ENCODE measurements at places on chromosomes 13 and 19. TPM values are rescaled to one million over a fixed set of nuclear protein-coding genes. Genes with fewer than 3 reads are reported as not detected.

The CGB8 gene
- total RNA-seq, result not detected

The A1BG gene
- 6.0 TPM for total RNA-seq

The KCNJ14 gene
- 0.36 TPM for total RNA-seq

The CEACAM8 gene
- not detected for total RNA-seq

The NAPA gene
- total RNA-seq, result 48.9 TPM

The ZNF180 gene
- 7.3 TPM for total RNA-seq

The SCN1B gene
- 7.6 TPM for total RNA-seq

The ZNF285 gene
- 2.8 TPM for total RNA-seq

The ABCA7 gene
- 4.8 TPM for total RNA-seq

The PLEKHF1 gene
- 7.4 TPM for total RNA-seq

The ARHGEF1 gene
- 45.1 TPM for total RNA-seq

The GADD45GIP1 gene
- 31.3 TPM for total RNA-seq

The C19orf18 gene
- 0.09 TPM for total RNA-seq

The LRG1 gene
- total RNA-seq, result 0.36 TPM

The SBNO2 gene
- 64.3 TPM for total RNA-seq

The SYCN gene
- total RNA-seq, result not detected

The KIR2DL1 gene
- not detected for total RNA-seq

The PRSS57 gene
- not detected for total RNA-seq

The PCDH17 gene
- 2.6 TPM for total RNA-seq

The ADM5 gene
- 0.47 TPM for total RNA-seq

The NLRP11 gene
- total RNA-seq, result not detected

The CYP2S1 gene
- total RNA-seq, result 0.54 TPM

The CCDC70 gene
- total RNA-seq, result not detected

The KLK4 gene
- not detected for total RNA-seq

The KRTDAP gene
- total RNA-seq, result not detected

The KLK14 gene
- not detected for total RNA-seq

The RNF225 gene
- total RNA-seq, result 0.09 TPM

The GPX4 gene
- total RNA-seq, result 429 TPM

The YJEFN3 gene
- total RNA-seq, result 0.18 TPM

The VWA8 gene
- total RNA-seq, result 9.4 TPM

The KLK2 gene
- not detected for total RNA-seq

Data from endothelial cell of coronary artery (primary cell).